ENCODE measurements at places on chromosomes 4 and X.

GRCh38 chr4:24774452-24774851, 20.9 kb upstream of the SOD3 start:
- no peak for DNase-seq

DNA sequence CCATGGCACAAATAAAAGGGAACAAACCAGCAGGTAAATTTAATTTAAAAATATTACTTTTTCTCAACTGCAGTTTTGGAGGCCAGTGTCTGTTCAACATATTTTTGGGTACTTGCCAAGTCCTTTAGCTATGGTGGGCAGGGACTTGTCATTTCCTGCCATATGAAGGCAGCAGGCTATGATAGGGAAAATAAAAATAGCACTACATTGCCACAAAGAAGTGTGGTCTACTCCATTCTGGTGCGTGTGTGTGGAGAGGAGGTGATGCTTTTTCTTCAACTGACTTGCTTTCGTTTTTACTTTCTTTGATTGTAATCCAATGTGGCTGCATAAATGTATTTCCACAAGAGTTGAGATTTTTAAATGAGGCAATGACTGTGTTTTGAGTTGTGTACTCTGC, 17.2 kb downstream of the GPR174 start:
- no peak for DNase-seq

GRCh38 chr4:100483796-100484195, 34.0 kb downstream of the EMCN start:
- DNase-seq: no peak

GRCh38 chrX:96889726-96890125, 6.0 kb downstream of the RPA4 start:
- DNase-seq: no peak

DNA sequence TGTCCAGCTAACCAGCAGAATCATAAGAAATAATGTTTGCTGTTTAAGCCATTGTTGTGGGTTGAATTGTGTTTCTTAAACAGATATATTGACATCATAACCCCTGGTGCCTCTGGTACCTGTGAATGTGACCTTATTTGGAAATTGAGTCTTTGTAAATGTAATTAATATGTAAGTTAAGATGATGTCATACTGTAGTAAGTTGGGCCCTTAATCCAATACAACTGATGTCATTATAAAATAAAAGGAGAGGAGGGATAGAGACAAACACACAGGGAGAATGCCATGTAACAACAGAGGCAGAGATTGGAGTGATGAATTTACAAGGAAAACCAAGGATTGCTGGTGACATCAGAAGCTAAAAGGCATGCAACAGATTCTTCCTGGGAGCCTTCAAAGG, 141.4 kb downstream of the ZIC3 start:
- no peak for DNase-seq

- no peak for DNase-seq
These were observed 8.0 kb upstream of the KCNE5 start for GRCh38 chrX:109632906-109633504.

DNA sequence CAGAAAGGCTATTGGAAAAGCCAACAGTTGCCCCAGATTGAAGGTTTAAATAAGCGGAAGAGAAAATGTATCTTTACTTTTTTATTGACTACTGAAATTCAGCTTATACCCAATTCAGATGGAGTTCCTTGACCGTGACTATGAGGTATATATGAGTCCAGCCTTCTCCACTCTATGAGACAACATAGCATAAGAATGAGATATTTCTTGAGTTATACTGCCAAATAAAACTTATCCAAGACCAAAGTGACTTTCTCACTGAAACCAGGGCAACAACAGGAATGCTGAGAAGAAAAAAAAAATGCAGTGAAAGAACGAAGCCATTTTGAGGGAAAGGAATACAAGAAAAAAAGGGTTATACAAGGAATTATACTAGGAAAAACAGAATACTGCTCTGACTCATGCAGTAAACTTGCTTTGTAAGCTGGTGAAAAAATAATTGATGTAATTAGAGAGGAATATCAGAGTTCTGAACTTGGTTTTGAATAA, 16.3 kb upstream of the PDK3 start:
- no peak for DNase-seq

GRCh38 chr4:37795581-37796195, 30.8 kb upstream of the PGM2 start:
- DNase-seq: no peak

- no peak for DNase-seq
These were observed 116.2 kb upstream of the STX18 start for GRCh38 chr4:4658052-4658451.

DNA sequence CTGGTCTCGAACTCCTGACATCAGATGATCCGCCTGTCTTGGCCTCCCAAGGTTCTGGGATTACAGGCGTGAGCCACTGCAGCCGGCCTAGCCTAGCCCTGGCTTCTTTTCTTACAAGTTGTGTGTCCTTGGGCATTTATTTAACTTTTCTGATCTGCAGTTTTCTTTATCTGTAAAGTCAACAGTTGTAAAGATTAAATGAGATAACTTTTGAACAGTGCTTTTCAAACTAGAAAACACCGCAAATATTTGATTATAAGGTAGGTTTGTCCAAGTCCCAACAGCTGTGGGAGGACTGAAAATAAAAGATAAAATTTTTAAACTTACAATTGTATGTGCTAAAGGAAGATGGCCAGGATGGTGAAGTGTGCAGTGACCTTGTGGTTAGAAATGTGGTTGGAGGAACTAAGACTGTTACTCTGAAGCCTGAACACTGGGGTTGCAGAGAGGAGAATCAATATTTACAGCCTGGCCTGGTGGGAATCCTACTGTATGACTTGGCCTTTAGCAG, 44.8 kb downstream of the GSX2 start:
- DNase-seq: no peak

DNA sequence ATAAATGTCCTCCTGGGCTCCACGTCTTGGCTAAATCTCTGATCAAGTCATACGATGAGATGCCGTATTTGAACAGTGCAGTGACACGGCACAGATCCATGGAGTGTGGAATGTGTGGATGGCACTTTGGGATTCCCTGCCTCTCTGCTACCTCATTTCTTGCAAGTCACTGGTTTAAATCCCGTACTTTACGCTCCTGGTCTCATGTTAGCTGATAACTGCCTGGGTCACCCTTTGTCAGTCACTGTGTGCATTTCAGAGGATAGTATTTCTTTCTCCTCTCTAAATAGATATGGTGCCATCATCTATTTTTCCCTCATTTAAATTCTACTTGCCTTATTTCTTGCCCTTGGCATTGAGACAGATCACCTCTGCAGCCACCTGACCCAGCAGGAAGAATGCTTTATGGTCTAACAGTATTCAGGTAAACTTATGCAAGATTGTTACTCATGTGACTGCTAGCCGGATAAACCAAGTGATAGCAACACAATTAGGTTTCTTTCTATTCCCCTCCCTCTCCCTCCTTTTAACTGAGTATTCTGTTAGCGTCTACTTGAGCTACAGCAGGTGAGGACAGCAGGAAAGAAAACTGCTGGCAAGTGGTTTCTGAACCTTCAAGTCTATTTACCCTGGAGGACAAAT, 2.8 kb downstream of the EGF start:
- DNase-seq: no peak

GRCh38 chr4:163505374-163505773, 10.9 kb downstream of the TMA16 start:
- DNase-seq: no peak

DNA sequence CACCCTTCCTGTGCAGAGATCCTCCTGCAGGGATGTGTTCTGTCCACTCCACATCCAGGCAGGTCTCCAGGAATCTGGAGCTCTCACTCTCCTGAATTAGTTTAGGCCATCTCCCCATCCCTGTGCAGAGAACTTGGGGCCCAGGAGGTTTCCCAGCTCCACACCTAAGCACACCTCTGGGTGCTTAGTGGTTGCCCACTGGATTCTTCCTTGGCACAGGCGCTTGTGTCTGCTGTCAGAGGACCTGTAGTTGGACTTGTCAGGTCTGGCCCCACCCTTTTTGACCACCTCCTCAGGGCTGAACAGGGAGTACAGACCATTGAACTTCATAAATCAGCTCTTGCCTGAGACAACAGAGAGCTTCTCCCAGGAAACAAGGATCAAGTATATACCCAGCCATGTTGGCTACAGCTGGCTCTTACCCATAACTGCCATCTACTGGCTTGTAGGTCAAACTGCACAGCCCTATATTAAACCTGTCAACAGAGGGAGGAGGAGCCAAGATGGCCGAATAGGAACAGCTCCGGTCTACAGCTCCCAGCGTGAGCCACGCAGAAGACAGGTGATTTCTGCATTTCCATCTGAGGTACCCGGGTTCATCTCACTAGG, 275.5 kb downstream of the PPARGC1A start:
- no peak for DNase-seq

GRCh38 chr4:155047755-155048154, 160.7 kb upstream of the NPY2R start:
- no peak for DNase-seq

GRCh38 chr4:41796545-41797210, 48.2 kb upstream of the PHOX2B start:
- DNase-seq: no peak

GRCh38 chrX:78573630-78574029, 85.5 kb downstream of the RTL3 start:
- no peak for DNase-seq

DNA sequence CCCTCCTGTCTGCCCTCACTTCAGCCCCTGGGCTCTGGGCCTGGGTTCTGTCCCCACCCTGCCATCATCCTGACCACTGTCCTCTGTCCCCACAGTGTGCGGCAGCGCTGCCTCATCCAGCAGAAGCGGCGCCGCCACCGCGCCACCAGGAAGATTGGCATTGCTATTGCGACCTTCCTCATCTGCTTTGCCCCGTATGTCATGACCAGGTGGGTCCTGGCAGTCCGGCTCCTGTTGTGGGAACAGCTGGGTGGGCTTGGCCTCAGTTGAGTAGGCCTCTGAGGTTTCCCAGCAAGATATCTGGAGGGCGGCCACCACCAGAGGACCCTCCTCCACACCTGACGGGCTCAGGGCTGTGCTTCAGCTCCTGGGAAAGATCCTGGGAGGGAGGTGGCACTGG, 2.2 kb downstream of the GPR78 start:
- DNase-seq: no peak

DNA sequence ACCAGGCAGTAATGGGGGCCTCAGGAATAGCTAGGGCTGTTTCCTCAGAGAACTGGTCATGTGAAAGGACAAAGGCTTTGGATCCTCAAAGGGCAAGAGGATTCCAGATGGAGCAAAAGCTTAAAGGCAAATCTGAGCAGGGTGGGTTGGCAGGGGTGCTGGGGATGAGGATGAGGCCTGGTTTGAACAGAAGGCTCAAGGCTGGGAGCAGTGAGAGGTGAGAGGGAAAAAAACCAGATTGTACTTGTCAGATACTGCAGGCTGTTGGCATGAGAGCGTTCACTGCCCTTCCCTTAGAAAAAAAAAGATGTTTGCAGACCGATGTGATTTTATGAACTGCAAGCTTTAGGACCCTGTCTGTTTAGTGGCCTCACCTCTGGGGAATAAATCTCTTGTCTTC, 75.3 kb upstream of the PLAC1 start:
- DNase-seq: no peak

GRCh38 chrX:47191331-47191730, 2.3 kb upstream of the UBA1 start:
- no peak for DNase-seq

- DNase-seq: no peak
These were observed 16.8 kb downstream of the SPARCL1 start for GRCh38 chr4:87512400-87512799.

GRCh38 chrX:132776486-132777210, 181.8 kb downstream of the HS6ST2 start:
- DNase-seq: no peak

DNA sequence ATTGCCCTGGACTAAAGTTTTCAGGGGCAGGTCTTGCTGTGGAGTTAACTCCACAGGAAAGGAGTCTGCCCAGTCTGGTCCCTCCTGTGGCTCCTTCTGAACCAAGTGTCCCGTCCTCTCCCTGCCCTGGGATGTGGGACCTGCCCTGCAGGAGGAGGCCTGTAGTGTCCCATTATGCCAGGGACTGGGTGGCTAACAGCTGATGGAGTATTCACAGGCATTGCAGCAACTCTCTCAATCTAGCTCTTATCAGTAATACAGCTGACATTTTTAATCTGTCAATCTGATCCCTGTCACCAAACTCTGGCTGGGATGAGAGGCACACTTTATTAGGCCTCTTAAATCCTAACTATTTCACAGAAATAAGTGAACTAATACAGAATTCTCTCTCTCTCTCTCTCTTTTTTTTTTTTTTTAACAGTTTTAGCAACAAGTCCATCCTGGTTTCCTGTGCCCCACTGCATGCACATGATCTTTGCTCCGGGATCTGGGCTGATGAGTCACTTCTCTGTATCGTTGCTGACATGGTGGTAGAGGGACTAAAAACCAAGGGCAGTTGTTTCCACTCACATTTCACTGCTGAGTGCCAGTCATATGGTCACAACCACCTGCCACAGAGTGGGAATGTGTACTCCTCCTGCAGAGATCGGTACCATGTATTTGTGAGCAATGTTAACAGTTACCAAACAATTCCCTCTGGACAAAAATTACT, 39.1 kb downstream of the HAND2 start:
- DNase-seq: no peak

DNA sequence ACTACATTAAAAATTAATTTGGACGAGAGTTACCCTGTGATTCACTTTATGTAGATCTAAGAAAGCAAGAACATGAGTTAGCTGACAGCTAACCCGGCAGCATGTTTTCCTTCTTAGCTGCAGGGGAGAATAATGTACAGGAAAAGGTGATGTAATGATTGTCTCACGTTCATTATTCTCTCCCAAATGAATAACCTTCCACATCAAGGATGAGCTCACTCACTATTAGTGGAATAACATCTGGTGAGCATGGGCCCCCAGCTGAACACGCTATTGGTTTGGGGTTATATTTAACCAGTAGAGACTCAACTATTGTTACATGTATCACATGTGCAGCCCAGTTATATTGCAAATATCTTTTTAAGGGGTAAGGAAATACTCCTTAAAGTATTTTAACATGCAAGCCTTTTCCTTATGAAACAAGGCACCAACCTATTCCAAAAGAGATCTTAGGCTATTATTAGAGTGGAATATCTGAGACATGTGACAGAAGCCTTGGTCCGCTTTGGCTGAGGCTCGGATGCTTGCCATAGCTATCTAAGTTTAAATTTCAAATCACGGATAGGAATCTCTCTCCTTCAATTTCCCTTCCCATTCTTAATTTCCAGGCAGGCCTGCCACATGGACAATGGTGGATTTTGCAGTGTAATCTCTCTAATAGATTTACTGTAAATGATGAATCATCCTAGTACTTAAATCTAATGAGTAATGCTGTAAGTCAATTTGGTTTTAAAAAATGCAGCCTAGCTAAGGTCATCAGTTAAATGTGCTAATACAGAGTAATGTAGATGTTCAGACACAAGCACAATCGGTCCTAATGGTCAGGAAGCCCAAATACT, 99.0 kb upstream of the OTUD4 start:
- DNase-seq: no peak

DNA sequence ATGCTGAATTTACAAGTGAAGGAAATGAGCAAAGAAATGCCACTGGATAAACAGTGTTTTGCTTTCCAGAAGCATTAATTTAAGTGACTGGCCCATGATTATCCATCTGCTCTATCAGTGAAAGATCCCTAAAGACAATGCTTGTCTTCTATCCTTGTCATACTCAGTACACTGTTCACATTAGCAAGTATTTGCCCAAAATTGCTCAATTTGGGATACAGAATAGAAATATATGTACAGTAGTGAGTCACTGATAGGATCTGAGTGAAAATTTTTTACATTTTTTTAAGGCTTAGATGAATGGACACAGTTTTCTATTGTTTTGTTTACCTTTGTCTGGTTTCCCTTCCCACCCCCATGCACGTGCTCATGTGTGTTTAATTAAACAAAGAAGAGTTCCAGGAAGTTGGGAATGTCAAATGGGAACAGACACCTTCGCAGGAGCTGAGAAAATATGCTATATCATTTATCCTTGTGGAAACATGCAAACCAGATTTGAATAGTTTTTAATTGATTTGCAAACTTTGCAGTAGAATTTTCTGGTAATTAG, 656.3 kb downstream of the RPA4 start:
- DNase-seq: no peak
